Substantia nigra (tissue), 51 donors: ENCODE measurements at places on chromosomes 2 and 18.

DNA sequence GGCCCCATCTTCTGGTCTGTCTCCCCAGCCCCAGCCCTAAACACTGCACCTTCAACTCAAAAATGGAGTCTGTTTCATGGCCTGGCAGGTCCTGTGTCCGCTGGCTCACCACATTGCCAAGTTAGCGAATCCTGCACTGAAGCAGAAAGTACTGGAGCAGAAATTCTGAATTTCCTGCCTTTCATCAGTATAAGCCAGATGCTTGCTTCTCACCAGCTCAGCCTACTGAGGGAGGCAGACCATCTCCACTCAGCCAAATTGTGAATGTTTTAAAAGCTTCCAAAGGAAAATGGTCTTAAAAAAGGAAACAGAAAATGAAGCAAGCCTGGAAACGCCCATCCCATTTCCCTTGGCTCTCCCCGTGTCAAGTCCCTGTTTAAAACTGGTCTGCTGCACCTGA is 157.8 kb downstream of the C1D start:
- no peak for DNase-seq

DNA sequence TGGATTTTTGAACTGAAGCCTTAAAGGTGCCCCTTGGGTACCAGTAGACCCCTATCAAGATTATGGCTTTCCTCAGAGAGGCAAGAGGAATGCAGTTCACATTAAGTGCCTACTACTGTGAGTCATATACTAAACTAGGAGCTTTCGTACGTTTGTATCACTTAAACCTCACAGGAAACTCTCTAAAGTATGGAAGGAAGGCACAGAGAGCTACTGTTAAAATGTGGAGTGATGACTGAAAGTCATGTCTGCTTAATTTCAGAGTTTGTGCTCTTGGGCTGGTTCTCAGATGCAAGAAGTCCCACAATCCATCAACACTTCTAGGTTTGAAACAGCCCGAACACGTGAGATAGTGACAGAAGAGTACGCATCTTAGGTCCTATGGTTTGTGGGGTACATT is 4.7 kb downstream of the PLCL1 start:
- DNase-seq, result no peak

DNA sequence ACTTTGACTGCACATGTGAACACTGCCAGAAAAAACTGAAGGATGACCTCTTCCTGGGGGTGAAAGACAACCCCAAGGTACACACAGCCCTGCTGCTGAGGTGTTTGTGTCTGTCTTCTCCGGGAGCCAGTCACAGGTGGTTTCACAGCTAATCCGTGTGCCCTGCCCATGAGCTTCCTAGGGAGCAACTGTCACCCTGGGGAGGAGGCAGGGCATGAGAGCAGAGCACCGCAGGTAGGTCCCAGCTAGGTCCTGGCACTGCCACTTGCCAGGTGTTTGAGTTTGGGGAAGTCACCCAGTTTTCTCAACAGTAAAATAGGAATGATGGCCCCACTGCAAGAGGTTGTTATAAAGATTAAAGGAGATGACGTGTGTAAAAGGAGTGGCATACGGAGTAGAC is 29.1 kb downstream of the SMYD1 start:
- DNase-seq, result no peak

DNA sequence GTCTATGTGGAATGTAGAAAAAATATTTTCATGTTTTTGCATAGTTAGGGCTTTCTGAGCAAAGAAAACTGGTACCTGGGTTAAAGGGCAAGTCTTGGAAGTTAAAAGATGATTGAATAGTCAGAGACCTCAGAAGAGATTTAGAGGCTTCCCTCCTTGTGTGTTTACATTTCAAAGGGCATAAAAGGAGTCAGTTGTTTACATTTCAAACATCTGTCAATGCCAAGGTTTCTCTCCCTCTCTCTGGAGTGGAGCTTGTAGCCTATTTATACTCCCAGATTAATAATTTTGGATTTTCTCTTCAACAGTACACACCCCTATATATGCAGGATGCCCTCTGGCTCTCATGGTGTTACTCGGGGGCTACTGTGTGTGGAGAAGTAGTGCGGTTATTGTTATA is 8.6 kb downstream of the M1AP start:
- no peak for DNase-seq

DNA sequence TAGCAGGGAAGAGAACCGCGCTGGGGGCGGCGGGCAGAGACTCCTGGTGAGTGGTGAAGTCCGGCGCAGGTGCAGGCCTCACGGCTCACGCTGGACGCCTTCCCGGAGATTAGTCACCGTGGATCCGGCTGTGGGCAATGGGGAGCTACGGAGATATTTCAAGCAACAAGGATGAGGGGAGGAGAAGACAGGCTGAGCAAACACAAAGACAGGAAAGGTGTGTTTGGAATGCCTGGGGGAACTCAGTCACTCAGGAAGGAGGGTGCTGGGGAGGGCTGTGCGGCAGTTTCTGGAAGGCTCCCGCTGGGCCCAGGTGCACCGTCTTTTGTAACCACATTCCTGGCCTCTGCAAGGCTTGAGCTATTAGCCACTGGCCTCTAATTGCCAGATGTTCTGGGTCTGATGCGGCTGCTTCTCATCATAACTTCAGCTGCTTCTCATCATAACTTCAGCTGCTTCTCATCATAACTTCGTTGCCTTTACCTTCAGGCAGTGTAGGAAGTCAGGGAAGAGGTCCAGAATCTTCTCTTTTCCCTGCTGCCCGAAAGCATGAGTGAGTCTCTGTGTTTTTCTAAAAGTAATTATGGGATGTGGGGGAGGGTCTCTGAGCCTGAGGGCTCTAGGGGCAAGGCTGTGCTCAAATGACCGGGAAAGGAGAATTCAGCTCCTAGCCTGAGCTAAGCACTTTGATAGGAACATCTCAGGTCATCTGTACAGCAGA is 118.9 kb downstream of the PXDN start:
- no peak for DNase-seq
